Activated CD8-positive, alpha-beta T cell treated with anti-CD3 and anti-CD28 coated beads for 36 hours (primary cell): ENCODE measurements at places on chromosomes 6 and 20.
A peak's percentile ranks its signal among the peaks of the same experiment; 100 is the strongest.

DNA sequence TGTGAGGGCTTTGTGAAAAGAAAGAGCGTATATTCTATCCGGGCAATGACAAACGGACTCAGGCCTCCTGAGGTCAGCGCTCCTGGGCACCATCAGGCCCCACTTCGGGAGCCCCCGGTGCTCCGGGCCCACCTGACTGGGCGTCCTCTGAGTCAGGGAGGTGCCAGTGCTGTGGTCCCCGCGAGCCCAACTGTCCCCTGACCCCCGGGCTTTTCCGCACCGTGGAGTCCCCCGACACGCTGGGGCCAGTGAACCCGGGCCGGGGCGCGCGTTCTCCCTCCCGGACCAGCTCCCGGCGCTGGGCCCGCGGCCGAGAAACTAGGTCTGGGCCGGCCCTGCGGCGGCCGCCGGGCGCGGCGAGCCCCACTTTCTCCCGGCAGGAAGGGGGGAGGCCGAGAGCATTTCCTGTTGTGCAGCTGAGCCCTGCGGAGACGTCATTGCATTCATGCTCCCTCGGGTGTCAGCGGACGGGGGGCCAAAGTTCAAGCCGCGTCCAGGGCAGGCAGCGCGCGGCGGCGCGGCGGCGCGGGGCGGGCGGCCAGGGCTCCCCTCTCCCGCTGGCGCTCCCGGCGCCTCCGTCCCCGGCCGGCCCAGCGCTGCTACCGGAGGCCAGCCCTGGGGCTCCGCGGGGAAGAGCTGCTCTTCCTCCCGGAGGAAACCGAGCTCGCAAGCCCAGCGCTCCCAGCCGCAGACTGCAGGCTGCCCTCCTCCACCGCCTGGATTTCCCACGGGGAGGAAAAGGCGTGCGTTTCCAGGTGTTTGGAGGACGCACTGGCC lies 18.3 kb downstream of the HIVEP2 start:
- peak; percentile 90 for DNase-seq

GRCh38 chr20:60851826-60852704 lies 400.0 kb upstream of the CDH4 start:
- DNase-seq, result peak; percentile 20

- no peak for DNase-seq
Observed at GRCh38 chr6:70886661-70887060, 70.2 kb downstream of the B3GAT2 start.

DNA sequence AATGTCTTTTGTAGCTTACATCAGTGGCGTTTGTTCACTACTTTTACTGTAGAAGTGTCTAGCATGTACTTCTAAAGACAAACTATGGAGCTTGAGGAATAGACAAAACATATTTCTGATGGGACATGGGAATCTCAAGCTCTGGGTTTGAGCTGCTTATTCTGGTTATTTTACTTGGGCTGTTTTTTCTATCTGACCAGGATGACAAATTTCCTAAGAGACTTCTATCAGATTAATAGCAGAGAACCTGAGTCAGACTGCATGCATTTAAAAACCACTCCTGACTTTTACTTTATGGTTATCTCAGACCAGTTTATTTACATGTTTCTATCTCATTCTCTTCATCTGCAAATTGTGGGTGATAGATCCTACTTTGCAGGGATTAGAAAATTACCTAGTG lies 1282.3 kb upstream of the GJE1 start:
- no peak for DNase-seq

GRCh38 chr6:46888578-46888977 lies 33.2 kb downstream of the ADGRF5 start:
- no peak for DNase-seq

DNA sequence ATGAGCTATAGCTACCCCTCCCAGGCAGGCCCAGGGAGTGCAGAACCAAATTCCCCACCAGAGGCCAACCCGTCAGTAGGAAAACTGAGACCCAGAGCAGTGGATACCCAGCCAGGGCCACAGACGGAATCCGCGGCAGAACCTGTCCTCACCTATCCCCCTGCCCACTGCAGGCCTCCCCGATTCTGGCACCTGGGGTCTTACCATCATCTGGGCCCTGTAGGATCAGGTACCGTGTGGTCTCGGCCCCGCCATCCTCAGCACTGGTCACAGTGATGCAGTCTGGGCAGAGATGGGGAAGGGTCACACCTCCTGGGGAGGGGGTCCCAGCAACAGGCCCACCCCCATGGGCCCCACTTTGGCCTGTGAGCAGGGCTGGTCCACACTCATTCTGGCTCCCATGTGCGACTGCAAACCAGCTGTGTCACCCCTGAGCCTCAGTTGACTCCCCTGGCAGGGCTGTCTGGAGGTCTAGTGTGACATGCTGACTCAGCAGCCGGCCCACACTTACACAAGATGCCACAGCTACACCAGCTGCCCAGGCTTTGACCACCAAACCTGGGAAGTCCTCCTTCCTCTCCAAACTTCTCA lies 3.8 kb downstream of the ZNF335 start:
- no peak for DNase-seq

DNA sequence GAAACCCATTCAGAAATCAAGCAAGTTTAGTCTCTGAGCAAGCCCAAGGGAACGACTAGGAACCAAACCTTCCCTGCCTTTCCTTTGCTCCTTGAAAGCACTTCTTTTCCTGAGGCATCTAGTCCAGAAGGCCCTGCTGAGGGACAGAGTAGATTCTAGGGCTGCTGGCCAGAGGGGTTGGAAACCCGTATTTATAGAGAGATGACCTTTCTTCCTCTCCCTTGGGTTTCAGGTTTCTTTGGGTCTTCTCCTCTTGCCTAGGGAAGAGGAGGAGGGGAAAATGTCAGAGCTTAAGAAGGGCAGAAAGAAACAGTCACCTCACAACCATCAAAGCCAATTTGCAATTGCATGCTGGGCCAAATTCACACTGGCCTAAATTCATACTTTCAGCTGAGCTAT lies 5.8 kb downstream of the APOBEC2 start:
- no peak for DNase-seq

- no peak for DNase-seq
Observed at GRCh38 chr6:145031962-145032361, 703.4 kb downstream of the EPM2A start.

- DNase-seq, result no peak
Observed at GRCh38 chr6:168584249-168584648, 143.3 kb downstream of the SMOC2 start.

DNA sequence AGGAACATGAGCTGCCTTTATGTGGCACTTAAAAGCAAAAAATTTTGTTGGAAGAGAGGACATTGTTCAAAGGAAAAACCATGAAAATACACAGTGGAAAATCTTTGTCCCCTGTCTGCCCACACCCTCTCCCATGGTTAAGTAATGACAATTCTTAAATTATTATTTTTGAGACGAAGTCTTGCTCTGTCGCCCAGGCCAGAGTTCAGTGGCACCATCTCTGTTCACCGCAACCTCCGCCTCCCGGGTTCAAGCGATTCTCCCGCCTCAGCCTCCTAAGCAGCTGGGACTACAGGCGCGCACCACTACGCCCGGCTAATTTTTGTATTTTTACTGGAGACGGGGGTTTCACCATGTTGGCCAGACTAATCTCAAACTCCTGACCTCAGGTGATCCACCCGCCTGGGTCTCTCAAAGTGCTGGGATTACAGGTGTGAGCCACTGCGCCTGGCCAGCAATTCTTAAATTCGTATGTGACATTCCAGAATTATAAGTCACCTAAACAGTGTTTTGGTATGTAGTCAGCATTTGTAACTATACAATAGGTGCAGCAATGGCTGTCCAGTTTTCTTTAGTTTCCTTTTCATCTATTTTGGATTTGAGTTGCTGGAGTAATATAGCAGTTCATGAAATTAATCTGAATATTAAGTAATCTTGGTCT lies 636 bp upstream of the SSR1 start:
- DNase-seq, result peak; percentile 20

- no peak for DNase-seq
Observed at GRCh38 chr6:36973647-36974046, 12.3 kb downstream of the MTCH1 start.

DNA sequence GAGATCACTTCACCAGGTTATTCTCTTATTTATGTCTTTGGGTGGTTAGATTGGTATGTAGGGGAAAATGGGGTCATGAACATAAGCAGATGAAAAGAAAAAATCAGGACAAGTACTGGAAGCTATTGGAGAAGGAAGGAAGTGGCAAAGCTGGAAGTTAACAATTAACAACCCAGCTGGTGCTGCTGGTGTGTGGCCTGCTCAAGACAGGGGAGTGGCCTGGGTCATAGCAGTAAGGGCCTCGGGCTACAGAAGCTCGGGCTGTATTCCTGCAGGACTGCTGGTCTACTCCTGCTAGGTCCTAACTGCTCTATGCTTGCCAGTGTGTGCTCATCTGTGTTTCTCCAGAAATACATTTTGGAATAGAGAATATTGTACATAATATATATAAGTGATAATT lies 19.6 kb downstream of the MYLIP start:
- no peak for DNase-seq

GRCh38 chr20:38021087-38021772 lies 12.0 kb downstream of the TTI1 start:
- DNase-seq, result no peak

- DNase-seq, result no peak
Observed at GRCh38 chr6:37717836-37718251, 20.2 kb upstream of the MDGA1 start.

DNA sequence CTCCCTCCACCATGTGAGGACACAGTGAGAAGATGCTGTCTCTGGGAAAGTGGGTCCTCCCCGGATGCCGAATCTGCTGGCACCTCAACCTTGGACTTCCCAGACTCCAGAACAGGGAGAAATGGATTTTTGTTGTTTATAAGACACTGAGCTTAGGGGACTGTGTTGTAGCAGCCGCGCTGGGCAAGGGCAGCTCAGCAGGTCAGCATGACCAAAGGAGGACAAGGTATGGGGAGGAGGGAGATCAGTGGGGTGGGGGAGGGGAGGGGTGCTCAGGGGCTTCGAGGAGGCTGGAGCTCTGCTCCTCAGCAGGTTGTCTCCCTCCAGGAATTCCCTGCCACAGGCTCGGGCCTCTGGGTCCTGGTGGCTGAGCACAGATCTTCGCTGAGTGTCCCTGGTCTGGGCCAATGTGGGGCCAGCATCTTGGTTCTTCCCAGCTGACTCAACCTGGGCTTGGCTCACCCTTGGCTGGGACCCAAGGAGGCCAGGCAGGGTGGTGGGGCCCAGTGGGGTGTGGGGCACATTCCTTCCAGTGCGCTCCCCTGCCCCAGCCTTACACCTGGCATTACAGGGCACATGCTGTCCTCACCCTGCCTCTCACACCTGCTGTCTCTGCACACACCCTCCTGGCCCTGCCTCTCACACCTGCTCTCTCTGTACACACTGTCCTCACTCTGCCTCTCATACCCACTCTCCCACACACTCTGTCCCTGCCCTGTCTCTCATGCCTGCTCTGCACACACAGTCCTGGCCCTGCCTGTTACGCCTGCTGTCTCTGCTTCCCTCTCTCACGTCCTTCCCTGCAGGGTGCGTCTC lies 107.3 kb downstream of the SYCP2 start:
- DNase-seq, result no peak

- peak; percentile 54 for DNase-seq
Observed at GRCh38 chr6:156060013-156060412, 604.4 kb upstream of the NOX3 start.

DNA sequence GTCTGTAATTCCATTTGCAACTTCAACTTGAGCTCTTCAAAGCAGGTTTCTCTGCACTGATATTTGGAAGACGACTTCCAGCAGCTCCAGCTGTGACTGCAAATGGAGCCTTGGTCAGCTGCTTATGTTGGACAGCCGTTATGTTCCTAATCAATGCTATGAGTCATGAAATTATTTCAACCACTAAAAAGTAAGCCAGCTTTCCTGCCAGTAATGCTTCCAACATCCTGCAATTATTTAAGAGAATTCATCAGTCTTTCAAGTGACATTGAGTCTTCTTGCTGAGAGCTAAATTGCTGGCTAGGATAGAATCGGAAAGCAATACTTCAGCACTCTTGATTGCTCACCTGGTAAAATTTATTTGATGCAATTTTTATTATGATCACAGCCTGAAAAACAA lies 375.7 kb downstream of the MMUT start:
- no peak for DNase-seq

GRCh38 chr6:32883789-32884188 lies 29.8 kb downstream of the PSMB9 start:
- no peak for DNase-seq

DNA sequence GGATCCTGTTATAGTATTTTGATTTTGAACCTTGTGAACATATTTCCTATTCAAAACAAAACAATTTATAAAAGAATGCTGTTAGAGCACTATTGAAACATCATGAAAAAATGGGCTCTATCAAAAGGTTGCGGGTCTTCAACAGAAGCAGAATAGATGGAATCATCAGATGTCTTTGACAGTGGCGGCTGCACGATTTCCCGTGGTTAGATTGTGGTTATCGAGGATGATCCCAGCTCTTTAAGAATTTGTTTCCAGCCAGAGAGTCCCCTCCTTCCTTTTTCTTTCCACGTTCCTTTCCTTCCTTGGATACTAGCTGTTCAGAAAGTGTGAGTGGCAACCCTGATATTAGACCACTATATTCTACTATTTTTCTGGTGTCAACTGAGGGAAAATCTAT lies 163.4 kb downstream of the FARS2 start:
- DNase-seq, result no peak

DNA sequence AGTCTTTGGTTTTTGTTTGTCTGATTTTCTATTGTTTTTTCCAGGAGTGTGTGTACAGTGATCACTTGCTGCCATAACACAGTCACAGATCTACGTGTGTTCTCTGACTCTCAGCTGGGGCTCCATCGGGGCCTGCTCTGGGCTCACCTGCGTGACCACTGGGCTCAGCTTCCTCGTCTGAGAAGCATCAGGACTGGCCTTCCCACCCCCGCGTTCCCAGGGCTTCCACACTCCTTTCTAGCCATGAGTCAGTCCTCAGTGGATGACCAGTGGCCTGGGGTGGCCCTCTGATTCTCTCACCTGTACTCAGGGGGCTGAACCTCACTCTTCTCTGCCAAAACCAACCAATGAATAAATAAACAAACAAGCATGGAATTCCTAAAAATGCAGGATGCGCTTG lies 14.5 kb downstream of the THBS2 start:
- DNase-seq, result no peak

- no peak for DNase-seq
Observed at GRCh38 chr6:135390458-135390857, 107.1 kb downstream of the AHI1 start.

GRCh38 chr6:125586074-125586473 lies 163.4 kb upstream of the HEY2 start:
- DNase-seq, result no peak

GRCh38 chr6:170038251-170038650 lies 252.6 kb downstream of the DLL1 start:
- no peak for DNase-seq

DNA sequence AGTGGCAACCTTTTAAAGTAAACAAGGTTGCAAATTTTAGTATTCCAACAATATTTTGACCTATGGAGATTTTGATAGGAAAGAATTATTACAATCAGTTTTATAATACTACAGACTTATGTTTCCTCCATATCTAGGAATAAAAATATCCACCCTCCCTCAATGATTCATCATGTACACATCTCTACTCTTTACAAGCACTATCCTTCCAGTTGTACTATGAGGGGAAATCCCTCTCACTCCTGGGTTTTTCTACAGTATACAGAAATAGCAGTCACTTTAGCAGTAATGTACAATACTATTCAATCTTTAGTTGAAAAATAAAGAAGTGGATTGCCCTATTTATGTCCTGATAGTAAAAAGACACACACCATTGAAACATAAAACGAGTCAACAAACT lies 46.3 kb upstream of the SCML4 start:
- no peak for DNase-seq
